ENCODE measurements at places on chromosomes 16 and 17.
A peak's percentile ranks its signal among the peaks of the same experiment; 100 is the strongest.

GRCh38 chr17:33390479-33391176 lies 97.5 kb upstream of the ASIC2 start:
- no peak for DNase-seq

DNA sequence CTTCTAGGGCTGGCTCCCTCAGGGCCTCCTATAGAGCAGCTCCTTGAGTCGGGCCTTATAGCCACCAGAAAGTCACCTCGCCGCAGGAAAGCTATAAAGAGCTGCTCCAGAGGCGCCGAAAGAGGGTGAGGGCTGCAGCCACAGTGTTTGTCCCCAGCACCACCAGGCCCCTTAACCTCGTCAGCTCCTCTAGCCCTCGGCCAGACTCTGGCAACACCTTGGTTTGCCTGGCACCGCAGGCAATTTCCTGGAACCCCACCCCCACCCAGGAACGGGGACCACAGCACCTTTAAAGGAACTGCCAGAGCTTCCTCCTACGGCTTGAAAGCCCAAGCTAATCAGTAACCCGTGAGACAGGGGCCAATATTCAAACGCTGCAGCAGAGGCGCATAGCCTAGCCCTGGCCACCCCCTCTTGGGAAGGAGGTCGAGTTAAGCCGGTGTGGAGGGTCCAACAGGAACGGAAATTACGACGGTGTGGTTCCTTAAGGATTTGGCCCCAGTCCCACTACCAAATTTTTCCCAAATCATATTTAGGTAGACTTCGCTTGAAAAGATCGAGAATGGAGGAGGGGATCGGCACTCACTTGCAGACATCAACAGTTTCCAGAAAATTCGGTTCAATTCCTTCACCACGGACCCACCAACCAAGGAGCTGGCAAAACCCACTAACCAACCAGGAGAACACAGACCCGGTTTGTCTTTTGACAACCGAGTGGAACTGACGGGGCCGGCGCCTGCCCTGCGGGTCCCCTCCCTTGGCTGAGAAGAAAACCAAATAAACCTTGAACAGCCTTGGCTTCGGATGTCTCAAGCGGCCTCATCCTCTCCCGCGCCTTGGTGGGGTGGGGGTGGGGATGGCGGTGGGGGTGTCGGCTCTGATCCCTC lies 3.0 kb downstream of the HOXB6 start:
- no peak for DNase-seq

DNA sequence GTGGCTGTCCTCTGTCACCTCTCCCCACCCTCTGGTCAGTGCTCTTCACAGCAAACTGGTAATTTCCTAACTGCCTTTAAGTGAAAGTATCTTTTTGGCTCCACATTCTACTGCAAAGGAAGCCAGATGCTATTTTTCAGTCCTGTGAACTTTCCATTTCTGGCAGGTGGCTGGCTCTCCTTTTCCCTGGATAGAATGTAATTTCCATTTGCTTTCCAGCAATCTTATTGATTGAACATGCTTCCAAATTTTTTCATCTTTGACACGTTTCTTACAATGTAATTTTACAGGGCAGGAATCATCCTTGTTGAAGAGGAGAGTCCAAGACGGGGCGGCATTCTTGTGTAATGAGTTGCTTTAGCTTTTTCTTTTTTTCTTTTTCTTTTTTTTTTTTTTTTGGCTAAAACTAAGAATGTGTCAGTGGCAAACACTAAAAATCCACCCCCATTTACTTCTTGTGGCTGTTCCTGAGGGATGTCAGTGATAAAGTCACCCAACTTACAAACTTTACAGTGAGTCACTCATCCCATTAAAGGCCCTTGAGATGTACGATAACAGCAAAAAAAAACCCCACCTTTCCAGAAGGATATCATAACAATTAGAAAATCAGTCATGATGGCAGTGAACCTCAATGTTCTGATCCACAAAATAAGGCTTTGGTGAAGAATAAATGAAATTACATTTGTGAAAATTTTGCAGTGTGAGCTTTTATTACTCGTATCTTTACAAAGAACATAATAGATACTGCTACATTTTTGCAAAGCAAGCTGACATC lies 29.4 kb upstream of the PRKCA start:
- DNase-seq, result no peak

DNA sequence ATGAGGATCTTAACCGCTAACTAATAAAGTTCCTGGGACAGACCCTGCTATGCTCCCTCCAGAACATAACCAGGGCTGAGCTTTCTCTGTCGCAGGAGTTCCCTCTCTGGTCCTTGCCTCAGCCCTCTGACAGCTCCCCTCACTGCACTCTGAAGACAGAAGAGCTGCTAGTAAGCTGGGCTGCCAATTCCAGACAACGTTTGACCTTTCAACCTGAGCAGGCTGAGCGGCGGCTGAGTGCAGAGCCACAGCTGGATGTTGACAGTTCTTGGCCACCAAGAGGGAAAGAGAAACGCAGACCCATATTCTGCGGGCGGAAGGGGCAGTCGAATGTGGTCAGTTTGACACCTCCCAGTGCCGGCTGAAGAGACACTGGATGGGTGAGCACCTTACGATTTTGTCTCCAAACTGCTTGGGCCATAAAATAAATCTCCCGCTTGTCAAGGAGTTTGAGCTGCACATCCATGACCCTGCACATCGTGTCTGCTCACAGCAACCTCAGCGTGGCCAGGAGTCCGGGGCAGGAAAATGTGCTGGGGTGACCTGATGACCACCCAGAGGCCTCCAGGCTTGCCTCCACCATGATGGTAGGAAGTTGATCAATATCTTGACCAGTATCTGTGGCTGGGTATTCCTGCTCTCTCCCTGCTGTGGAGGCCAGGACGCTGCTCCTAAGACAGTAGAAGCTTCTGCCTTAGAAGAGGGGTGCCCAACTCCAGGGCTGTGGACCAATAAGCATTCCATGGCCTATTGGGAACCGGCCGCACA lies 209.2 kb downstream of the PARN start:
- DNase-seq, result no peak

GRCh38 chr16:85829751-85830445 lies 30.4 kb downstream of the COX4I1 start:
- DNase-seq, result no peak

- no peak for DNase-seq
Measured at GRCh38 chr17:61398721-61399130, 917 bp upstream of the TBX2 start.

DNA sequence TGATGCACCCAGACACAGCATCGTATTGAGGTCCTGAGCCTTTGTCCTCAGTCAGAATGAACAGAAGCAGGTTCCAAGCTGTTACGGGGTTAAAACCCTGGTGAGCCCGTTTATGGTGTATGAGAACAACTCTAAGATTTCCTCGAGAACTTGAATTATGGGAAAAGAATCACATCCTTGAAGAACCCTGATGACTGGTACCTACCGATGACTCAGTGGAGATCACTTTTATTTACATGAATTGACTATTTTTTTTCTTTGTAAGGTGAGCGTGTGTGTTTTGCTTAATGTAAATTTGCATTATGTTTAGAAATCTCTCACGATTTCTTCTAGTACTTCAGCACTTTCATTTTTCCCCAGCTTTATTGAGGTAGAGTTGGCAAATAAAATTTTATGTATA lies 3.3 kb upstream of the KRTAP4-4 start:
- no peak for DNase-seq

- DNase-seq, result peak; percentile 70
Measured at GRCh38 chr16:84599521-84600202, 18.2 kb downstream of the COTL1 start.

GRCh38 chr17:32482568-32483320 lies 4.0 kb upstream of the CDK5R1 start:
- no peak for DNase-seq

DNA sequence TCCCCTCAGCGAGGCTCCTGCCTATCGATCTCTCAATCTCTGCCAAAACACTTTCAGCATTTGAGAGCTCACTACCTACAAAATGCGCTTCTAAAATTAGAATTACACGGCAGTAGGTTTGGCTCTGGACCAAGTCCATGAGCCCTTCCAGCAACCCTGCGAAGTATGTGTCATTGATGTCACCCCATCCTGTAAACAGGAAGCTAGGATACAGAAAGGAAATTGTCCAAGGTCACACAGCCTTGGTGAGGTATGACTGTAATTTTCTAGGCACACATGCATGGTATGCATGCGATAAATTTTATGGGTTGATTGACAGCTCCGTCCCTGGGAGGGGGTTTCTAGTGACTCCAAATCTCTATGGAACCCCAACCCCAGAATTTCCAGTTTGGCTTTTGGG lies 330.3 kb upstream of the CDH5 start:
- no peak for DNase-seq
